Muscle of leg (tissue), 16 donors: ENCODE measurements at places on chromosomes 13 and 19.
A peak's percentile ranks its signal among the peaks of the same experiment; 100 is the strongest.

GRCh38 chr19:5356428-5356827, 15.8 kb upstream of the PTPRS start:
- no peak for DNase-seq

- peak; percentile 66 for DNase-seq
Observed at GRCh38 chr19:57171551-57172081, 4.3 kb upstream of the DUXA start.

DNA sequence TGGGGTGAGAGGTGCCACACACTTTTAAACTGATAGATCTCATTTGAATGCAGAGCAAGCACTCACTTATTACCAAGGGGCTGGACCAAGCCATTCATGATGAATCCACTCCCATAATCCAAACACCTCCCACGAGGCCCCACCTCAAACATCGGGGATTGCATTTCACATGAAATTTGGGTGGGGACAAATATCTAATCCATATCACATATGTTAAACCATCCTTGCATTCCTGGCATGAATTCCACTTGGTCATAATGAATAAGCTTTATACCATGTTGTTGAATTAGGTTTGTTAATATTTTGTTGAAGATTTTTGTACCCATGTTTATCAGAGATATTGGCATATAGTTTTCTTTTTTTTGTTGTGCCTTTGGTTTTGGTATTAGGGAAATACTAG, 1198.7 kb upstream of the ATXN8OS start:
- no peak for DNase-seq

DNA sequence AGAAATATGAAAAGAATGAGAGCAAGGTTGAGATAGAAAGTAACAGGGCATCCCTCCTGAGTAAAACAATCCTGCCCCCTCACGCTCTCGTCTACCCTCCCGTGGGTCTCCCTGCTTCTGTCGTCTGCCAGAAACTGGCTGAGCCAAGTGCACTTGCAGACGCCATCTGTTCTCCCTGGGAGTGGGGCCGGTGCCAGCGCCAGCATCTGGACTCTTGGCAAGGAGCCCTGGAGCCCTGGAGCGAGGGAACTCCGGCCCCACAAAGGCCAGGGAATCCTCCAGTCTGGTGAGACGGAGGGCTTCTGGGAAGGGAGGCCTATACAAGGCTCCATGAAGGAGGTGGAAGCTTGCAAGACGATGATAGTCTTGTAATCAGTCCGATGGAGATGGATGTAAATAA, 2.3 kb upstream of the TMEM91 start:
- peak; percentile 92 for DNase-seq

- DNase-seq = peak; percentile 88
Observed at GRCh38 chr13:74645586-74645985, 511.4 kb upstream of the KLF12 start.

DNA sequence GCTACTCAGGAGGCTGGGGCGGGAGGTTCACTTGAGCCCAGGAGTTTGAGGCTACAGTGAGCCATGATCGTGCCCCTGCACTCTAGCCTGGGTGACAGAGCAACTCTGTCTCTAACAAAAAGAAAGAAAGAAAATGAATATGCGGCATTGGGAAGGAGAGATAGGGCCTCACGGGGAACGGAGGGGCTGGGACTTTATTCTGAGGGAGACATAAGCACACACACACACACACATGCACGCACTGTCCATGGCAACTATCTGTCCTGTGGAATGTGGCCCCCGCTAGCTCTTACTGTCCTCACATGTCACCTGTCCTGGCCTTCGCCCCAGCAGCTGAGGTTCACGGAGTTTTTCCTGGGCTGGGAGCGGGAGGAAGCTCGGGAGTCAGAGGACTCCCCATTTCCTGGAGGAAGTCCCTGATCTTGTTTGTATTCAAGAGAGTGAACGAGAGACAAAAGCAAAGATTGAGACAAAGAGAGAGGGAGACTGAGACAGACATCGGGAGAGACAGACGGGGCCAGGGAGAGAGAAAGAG, 654 bp downstream of the STAP2 start:
- DNase-seq = peak; percentile 55

DNA sequence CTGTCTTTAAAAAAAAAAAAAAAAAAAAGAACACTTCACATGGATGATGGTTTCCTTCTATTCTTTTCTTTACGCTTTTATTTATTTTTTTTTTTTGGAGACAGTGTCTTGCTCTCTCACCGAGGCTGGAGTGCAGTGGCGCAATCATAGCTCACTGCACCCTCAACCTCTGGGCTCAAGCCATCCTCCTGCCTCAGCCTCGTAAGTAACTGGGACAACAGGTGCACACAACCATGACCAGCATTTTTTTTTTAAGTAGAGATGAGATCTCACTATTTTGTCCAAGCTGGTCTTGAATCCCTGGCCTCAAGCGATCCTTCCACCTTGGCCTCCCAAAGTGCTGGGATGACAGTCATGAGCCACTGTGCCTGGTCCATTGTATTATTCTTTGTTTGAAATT, 24.3 kb downstream of the ANKRD27 start:
- DNase-seq = no peak

- no peak for DNase-seq
Observed at GRCh38 chr13:79402679-79403078, 3.4 kb downstream of the RBM26 start.

DNA sequence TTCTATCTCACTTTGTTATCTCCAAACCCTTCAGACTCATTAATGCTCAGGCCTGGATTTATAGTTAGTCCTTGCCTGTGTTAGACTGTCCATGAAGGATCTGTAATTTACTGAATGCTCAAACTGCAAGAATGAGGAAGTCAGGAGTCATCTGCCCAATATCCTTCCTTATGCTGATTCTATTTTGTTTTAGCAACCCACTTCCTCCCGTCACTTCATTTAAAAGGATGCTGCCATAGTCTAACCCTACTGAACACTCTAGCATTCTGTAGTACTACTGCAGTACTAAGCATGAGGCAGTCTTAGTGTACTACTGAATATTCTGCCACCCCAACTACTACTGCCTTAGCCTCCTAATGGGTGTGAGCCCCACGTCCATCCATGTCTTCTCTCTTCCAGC, 1.5 kb downstream of the FCAR start:
- DNase-seq = peak; percentile 50

GRCh38 chr19:32829345-32829896, 40.1 kb downstream of the SLC7A9 start:
- DNase-seq = no peak

- no peak for DNase-seq
Observed at GRCh38 chr13:34867590-34867989, 74.5 kb upstream of the NBEA start.

- DNase-seq = no peak
Observed at GRCh38 chr13:26989957-26990713, 181.5 kb downstream of the USP12 start.

GRCh38 chr13:53560556-53560955, 531.9 kb downstream of the OLFM4 start:
- DNase-seq = peak; percentile 79

DNA sequence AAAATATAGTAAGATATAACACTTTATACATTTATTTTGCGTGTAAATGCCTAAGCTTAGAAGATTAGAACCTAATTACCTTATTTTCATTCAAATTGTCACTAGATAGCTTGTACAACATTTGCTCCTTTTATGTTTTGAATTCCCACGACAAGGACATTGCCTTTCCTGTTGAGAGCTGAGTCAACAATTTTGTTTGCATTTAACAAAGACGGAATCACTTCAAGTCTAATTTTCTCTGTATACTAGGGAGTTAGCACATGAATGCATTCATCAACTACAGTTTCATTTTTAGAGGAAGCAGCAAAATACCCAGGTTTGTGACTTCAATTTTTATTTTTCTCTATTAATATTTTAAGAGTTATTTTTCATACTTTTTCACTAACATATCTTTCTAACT, 48.7 kb upstream of the PCCA start:
- DNase-seq = no peak

DNA sequence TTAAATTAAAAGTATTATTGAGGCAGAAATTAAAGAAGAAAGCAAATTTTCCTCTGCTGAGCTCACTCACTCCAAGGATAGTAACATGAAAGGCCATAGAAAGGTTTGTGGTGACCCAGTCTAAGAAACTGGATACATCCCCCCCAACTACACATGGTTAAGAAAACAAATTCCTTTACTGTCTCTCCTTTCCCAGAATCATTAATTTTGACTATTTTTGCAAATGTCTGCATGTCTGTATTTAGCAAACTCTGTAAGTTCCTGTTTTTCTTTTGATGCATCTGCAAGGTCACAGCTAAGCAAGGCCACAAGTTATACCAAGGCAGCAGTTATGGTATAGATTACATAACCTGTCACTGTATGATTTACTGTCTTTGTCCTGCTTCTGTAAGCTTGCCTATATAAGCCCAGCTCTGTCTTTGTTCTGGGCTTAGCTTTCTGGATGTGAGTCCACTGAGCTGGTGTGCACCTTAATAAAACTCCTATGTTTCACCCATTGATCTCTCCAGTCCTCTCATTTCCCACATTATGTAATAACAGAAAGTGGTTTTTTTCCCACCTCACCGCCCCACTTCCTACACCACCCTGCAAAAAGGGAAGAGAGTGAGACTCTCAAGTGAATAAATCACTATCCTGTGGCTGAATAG, 8.5 kb upstream of the ZNF83 start:
- DNase-seq = no peak

GRCh38 chr13:99516153-99516929, 15.1 kb downstream of the TM9SF2 start:
- DNase-seq = no peak

GRCh38 chr19:1256646-1257474, 8.5 kb downstream of the MIDN start:
- DNase-seq = no peak

- peak; percentile 55 for DNase-seq
Observed at GRCh38 chr13:99501848-99502301, 603 bp downstream of the TM9SF2 start.

GRCh38 chr13:88857256-88857655, 1186.1 kb downstream of the SLITRK5 start:
- DNase-seq = no peak

- peak; percentile 85 for DNase-seq
Observed at GRCh38 chr13:113758651-113759524, at the start of gene TMEM255B. TSS of gene TMEM255B (plus strand) at chr13:113759226. CDS start at chr13:113759270, 44 bp downstream.

DNA sequence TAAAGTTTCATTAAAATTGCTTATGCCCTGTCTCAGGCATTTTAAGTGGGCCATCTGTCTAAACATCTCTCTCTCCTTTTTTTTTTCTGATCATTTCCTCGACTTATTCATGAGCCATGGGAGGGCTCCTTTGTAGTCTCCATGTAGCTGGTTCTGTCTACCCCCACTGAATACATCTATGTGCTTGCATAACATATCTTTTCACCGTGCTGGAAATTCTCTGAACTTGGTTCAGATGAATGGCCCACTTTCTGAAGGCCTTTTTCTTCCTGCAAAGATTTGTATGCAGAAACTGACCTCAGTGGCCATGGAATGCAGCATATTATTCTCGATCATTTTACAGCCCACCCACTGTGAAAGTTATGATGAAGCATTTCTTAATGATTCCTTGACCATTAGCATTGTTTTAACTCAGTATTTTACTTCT, 225.3 kb downstream of the GGACT start:
- peak; percentile 22 for DNase-seq

DNA sequence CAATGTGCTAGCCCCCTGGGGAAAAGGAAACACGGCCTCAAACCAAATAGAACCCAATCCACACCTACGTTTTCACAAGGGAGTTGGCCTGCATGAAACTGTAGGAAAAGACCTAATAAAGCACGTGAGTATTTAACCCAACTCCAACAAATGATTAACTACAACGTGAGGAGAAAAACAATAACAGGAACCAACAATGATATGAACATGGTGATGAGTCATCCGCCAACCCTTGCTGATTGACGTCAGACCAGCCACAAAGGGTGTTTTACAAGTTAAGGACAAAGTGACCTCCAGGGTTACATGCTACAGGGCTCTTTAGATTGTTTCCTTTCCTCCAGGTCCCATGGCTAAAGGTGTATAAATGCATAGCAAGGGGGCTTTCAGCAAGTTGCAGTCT, 460.5 kb downstream of the COG6 start:
- no peak for DNase-seq

- DNase-seq = no peak
Observed at GRCh38 chr19:48673436-48674100, 751 bp upstream of the NTN5 start.
